ENCODE measurements at places on chromosomes 7 and 10. TPM values are rescaled to one million over a fixed set of nuclear protein-coding genes. Genes with fewer than 3 reads are reported as not detected.

DNA sequence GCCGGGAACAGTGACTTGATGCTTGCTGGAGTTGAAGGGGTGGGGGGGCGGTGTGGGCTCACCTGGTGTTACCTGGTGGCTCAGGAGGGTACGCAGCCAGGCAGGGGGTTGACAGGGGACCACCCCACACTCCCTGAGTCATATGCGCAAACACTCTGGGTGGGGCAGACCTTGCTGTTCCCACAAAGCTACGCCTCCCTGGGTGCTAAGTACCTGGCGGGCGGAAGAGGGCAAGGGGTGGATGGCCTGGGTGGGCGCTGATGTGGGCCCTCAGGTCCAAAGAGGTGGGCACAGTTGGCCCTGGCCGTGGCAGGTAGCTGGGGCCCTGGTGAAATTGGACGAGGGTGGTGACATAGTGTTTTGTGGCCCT lies 13.9 kb downstream of the STX1A start:
- no peak for DNase-seq

- DNase-seq: peak; percentile 72
These were observed 500 bp downstream of the CUL1 start for GRCh38 chr7:148699024-148699781.

- no peak for DNase-seq
These were observed 26.2 kb downstream of the PPP2R2D start for GRCh38 chr10:131926743-131927595.

DNA sequence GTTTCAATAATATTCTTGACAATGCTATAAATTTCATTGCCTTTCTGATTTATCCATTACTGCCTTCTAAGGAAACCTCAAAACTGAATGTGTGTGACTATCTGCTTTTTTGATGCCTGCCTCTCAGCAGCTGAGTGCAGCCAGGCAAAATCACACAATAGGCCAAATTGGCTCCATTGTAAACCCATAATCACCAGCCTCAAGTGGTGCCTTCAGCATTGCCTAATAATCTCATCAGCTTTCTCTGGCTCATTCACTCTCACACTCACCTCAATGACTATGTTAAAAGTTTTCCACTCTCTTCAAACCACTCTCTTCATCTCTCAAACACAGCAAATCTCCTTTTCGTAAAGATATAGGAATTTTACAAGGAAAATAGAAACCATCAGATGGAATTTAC lies 182.5 kb upstream of the COL1A2 start:
- DNase-seq: no peak

- DNase-seq: no peak
These were observed 191.3 kb upstream of the KLF14 start for GRCh38 chr7:130925136-130925794.

DNA sequence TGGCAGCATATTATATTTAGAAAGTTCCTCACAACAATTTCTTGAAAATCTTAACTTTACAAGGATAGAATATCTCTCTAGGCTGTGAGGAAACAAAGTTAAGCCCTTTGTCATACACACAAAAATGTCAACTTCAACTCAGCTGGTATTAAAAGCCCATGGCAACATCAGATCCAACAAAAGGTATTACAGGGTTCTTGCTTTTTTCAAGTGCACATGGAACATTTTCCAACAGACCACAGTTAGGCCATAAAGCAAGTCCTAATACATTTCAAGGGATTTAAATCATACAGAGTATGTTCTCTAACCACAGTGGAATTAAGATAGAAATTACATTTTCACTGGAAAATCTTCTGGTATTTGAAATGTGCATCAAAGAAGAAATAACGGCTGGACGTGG lies 71.9 kb upstream of the OIT3 start:
- DNase-seq: no peak

DNA sequence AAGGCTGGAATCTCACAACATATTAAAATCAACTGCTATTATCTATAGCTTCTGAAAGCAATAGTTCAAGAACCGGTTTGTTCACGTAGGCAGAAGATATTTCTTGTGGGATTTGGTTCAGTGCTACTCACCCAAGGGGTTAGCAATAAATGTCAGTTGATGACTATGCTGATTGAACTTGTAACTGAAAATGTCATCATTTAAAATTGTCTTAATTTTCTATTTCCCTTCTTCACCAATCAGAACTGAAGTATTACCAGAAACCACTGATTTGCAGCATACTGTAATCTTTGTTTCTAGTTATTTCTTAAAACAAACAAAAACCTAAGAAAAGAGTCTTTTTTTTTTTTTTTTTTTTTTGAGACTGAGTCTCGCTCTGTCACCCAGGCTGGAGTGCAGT lies 46.1 kb downstream of the CPEB3 start:
- DNase-seq: no peak

- no peak for DNase-seq
These were observed 241.0 kb downstream of the WDR11 start for GRCh38 chr10:121091961-121092719.

- DNase-seq: no peak
These were observed 364.9 kb downstream of the SUGCT start for GRCh38 chr7:40499718-40500117.

DNA sequence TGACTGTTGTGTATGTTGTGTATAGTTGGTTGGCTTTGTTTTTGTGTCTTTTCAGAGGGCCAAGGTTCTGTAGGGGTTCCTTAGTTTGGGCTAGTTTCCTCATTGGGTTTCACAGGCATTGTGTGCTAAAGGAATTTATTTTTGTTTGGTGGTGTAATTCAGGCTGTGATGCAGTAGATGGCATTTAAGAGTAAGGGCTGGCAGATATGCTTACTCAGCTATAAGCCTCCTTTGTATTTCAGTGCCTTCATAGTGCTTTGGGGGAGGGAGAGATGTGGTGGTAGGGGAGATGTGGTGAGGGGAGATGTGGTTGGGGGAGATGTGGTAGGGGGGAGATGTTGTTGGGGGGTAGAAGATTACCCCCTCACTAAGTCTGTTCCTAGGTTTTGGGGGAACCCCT lies 91.7 kb downstream of the SLC25A40 start:
- DNase-seq: no peak

DNA sequence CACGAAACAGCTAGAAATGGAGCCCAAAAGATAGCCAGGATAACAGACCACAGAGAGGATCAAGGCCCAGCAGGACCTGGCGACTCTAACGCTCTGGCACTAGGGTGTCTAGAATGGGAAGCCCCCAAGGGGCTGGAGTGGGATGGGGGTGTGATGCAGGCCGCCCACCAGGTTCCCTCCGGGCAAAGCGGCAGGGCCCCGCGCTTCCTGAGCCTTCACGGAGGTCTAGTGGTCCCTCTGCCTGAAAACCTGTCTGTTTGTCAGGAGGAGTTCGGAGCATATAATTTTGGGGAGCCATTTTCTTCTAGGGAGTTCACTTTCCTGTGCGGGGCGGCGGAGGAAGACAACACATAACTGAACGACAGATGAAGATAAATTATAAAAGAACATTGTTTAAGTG lies 48.2 kb upstream of the FXYD4 start:
- no peak for DNase-seq

DNA sequence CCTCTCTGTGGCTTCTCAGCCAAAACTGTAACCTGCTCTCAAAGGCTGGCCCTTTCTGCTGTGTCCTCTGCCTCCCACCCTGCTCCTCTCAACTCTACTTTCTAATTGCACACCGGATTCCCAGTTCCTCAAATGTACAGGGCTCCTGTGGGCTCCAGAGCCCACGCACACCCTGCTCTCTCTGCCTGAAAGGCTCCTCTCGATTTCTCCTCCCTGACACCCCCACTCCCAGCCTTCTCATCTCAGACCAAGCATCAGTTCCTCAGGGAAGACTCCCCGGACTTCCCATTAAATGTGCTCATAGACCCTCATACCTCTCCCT lies 111.7 kb upstream of the STEAP1B start:
- no peak for DNase-seq

GRCh38 chr7:45568536-45569289 lies 5.5 kb upstream of the ADCY1 start:
- no peak for DNase-seq

- DNase-seq: no peak
These were observed 78.1 kb upstream of the STRIP2 start for GRCh38 chr7:129356176-129356575.

DNA sequence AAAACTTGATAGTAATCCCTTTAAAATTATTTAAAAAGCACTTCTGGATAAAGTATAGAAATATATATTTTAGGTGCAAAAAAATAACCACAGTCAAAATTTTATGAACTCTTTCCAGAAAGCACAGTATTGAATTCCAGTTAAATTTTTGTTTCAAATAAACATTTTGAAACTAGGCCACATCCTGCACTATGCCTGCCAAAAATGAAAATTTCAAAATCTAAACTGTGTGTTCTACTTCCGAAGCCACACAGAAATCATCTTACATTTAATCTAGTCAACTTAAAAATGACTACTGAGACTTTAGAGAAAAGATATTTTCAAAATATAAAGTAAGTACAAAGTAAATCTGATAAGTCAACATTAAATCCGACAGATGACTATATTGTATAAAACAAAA lies 50.0 kb downstream of the MAGI2 start:
- no peak for DNase-seq

- DNase-seq: no peak
These were observed 348.9 kb upstream of the BMPER start for GRCh38 chr7:33556472-33556871.

- DNase-seq: no peak
These were observed 111.0 kb downstream of the TRIL start for GRCh38 chr7:28847176-28847575.

- no peak for DNase-seq
These were observed 18.4 kb downstream of the CREB3L2 start for GRCh38 chr7:137983323-137984008.

DNA sequence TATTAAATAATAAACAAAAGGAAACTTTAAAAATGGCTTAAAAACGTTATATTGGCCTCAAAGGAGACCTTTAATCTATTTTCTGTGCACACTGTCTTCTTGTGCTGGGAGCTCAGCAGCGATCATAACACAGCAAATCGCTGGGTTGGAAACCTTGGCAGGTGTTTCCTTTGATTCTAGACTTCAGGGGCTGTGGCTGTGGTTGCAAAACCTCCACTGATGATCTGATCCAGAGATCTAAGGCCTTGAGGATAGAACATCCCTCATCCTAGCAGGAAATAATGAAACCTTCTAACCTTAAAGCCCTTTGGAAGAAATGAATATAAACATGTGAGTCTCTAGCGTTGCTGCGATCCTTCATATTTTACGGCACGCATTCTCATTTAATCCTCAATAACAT lies 29.8 kb downstream of the CDHR3 start:
- no peak for DNase-seq

- no peak for DNase-seq
These were observed 12.6 kb upstream of the OR6B1 start for GRCh38 chr7:143987513-143987912.

The CAV1 gene
- total RNA-seq: 2.3 TPM

The SPACDR gene
- 1.00 TPM for total RNA-seq

The GPR146 gene
- total RNA-seq: 0.70 TPM

The LEP gene
- not detected for total RNA-seq

The HOXA7 gene
- not detected for total RNA-seq

The HOXA1 gene
- total RNA-seq: 0.38 TPM

The AKR1C1 gene
- total RNA-seq: 0.24 TPM

The GPR85 gene
- not detected for total RNA-seq

The NKX2-3 gene
- not detected for total RNA-seq

The KLF6 gene
- 187 TPM for total RNA-seq
